ENCODE measurements at places on chromosomes 13 and 19.

DNA sequence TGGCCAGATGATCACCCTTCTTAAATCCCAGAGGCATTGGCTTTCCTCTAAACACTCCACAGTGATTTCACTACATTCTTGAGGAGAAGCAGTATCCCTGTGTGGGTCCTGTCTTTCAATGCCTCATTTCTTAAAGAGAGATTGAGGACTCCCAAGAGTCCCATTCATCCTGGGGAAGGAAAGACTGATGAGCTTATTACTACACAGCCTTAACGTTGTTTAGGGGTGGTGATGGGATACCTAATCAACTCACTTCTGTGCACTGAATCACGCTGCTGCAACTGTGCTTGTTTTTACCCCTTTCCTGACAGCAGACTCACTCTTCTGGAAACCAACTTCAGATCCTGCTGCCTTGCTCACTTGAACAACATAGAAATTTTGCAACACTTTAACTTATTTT, 203.1 kb downstream of the RGCC start:
- DNase-seq, result no peak

DNA sequence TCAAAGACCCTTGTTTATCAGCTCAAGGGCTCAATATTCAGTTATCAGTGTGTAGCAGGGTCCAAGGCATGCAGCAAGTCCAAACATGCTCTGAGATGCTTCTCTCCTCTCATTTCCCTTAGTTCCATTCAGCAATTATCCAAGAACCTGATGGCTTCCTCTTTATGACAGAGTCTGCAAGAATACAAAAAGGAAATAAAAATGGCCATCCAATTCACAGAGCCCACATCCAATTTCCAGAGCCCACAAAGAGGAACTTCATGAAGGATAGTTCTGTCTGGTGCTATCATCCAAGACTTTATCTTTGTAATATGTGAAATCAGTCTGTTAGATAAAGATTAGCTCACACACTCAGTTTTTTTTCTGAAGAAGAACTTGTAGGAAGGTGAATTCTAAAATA, 217.2 kb downstream of the LACC1 start:
- no peak for DNase-seq

- DNase-seq, result no peak
These were observed 324.9 kb downstream of the KCNRG start for GRCh38 chr13:50340146-50340545.

- DNase-seq, result no peak
These were observed 21.2 kb downstream of the PPP5C start for GRCh38 chr19:46368116-46368515.

DNA sequence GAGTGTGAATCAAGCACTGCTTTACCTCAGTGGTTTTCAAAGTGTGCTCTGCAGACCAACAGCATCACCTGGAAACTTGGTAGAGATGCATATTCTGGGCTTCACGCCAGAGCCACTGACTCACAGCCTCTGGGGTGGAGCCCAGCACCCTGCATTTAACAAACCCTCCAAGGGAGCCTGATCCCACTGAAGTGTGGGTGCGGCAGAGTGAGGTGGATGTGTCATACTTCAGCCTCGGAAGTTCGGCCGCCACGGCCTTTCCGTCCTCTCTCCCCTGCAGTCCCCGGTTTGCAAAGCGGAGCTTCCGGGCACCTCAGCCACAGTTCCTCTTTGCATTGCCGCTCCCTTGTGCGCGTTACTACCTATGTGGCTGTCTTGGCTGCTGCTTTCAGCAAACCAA, 33.3 kb upstream of the MICU2 start:
- no peak for DNase-seq

DNA sequence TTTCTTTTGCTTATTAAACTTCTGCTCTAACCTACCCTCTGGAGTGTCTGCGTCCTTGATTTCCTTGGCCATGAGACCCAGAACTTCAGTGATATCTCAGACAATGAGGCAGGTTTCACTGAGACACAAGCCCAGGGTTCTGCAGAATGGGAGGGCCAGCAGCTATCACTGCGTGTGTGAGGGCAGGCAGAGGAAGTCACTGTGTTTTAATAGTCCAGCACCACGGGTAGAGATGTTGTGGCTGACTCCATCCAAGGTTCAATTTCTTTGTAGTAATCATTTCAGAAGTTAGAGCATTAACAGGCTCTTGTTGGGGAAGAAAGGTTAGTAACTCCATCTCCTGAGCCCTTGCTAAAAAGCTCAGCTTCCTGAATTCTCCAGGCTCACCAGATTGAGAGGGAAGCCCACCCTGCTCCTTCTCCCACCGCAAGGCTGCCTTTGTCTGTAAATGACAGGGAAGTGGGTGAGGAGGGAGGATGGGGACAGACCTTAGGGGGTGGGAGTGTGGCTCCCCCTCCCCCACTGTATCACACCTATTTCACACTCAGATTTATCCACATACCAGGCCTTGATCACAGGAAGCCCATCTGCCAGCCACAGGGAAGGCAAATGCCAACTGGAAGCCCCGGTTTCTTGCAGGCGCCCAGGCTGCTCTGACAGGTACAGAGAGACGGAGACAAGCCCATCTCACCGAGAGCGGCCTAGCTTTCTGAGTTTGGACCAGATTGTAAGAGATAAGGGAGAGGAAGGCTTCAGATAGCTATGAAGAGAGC, 2.1 kb downstream of the C19orf12 start:
- DNase-seq, result no peak

- no peak for DNase-seq
These were observed 34.2 kb downstream of the GPR42 start for GRCh38 chr19:35404879-35405622.

GRCh38 chr13:99417201-99418102, 83.8 kb upstream of the TM9SF2 start:
- DNase-seq, result no peak

DNA sequence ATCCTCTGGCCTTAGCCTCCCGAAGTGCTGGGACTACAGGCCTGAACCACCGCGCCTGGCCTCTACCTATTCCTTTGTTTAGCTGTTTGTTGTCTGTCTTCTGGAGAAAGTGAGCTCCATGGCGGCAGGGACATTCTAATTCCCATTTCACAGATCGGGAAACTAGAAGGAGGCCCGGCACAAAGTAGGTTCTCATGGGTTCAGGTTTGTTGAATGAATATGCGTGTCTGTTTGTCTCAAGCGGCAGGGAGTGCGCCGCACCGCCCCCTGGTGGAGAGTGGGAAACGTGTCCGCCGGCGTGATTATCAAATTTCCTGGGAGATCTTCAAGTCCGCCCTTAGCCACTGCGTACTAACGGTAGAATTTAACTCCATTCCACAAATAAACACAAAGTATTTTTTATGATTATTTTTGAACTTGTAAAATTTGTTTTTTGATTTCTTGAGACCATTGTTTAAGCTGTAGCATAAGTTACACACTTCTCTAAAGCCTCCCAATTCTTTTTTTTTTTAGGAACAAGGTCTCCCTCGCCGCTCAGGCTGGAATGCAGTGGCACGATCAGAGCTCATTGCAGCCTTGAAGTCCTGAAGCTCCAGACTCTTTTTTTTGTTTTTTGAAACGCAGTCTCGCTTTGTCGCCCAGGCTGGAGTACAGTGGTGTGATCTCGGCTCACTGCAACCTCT, 8.9 kb upstream of the CCDC9 start:
- DNase-seq, result no peak

GRCh38 chr13:23695711-23696464, 125.7 kb downstream of the TNFRSF19 start:
- peak; percentile 25 for DNase-seq

Measured in effector memory CD4-positive, alpha-beta T cell (primary cell).